ENCODE measurements at places on chromosomes 2 and 18.

GRCh38 chr2:216802516-216803215 is 57.2 kb downstream of the TNP1 start:
- DNase-seq: peak; percentile 36

DNA sequence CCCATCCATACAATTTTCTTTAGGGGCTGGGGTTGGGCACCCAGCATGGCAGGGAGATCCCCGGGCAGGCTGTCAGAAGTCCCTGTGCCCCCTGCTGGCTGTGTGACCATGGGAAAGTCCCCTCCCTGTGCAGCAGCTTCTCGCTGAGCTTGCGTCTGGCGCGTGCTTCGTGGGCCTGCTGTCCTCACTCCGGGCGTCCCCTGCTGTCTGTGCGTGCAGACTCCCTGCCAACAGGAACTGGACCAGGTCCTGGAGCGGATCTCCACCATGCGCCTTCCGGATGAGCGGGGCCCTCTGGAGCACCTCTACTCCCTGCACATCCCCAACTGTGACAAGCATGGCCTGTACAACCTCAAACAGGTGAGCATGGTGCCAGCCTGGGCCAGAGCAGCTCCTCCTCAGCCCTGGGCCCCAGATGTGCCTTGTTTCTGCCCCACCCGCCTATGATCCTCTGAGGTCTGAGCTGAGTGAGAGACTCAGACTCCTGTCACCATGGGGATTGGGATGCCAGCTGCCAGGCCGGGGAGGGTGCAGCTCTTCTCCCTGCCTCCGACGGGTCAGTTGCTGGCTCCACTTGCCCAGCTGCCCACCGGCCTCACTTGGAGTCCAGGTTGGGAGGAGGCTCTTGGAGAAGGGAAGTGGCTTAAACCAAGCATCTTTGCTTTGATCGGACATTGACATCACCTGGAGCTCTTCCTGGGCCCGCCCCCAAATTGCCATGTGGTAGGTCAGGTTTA is 28.6 kb downstream of the IGFBP2 start:
- DNase-seq: no peak

DNA sequence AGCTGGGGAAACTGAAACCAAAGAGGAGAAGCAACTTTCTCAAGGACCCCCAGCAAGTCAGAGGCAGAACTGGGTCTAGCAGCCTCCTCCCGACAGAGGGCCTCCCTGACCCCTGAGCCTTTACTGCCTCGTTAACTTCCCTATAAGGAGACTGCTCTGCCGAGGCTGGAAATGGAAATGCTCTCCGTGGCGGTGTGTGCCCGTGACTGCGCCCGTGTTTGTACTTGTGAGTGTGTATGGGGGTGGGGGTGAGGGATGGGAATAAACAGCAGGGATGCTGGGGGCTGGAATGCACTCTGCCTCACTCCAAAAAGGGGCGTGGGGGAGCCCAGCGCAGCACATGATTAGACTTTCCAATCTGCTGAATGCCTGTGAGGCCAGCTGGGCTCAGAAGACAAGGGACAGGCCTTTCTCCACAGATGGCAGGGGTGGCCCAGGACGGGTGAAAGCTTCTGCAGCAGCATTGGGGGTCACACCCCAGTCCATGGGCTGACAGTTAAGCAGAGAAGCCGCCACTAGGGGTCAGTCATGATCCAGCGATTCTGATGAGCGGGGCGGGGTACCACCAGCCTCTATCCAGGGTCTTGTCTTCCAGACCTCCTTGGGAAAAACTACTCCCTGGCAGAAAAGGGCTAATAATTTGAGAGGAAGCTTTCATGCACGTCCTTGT is 26.8 kb downstream of the MPHOSPH10 start:
- peak; percentile 56 for DNase-seq

DNA sequence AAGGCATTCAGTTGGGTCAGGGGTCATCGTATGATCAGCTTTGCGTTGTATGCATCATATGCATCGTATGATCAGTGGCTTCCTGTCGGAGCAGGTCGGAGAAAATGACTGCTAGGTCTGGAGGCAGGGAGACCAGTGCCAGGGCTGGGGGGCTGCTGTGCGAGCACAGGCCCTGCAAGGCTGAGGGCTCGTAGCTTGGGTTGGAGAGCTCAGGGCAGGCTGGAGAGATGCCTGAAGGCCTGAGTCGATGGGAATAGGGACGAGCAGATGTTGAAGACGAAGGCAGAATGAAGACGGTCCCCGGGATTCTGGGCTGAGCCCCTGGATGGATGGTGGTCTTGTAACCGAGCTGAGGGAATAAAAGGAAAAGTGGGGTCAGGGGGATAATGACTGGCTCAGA is 25.3 kb upstream of the ACKR3 start:
- no peak for DNase-seq

GRCh38 chr2:168642873-168643272 is 159.6 kb upstream of the NOSTRIN start:
- no peak for DNase-seq

DNA sequence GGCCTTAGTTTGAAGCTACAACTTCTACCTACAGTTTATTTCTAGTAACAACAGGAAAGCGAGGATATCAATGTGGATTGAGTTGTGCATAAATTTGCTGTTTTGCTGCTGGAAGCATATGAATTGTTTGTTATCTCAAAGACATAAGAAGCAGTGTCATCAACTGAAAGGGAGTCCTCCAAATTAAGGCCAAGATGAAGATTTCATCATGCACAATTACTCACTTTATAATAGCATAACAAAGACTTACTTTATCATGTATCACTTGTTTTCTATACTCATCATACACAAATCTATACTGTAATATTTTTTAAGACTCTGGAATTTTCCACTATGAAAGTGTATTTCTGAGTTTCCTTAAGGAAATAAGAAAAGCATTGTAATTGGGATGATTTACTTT is 136.1 kb upstream of the FANCL start:
- DNase-seq: no peak

GRCh38 chr18:6784046-6784445 is 54.5 kb downstream of the ARHGAP28 start:
- no peak for DNase-seq

DNA sequence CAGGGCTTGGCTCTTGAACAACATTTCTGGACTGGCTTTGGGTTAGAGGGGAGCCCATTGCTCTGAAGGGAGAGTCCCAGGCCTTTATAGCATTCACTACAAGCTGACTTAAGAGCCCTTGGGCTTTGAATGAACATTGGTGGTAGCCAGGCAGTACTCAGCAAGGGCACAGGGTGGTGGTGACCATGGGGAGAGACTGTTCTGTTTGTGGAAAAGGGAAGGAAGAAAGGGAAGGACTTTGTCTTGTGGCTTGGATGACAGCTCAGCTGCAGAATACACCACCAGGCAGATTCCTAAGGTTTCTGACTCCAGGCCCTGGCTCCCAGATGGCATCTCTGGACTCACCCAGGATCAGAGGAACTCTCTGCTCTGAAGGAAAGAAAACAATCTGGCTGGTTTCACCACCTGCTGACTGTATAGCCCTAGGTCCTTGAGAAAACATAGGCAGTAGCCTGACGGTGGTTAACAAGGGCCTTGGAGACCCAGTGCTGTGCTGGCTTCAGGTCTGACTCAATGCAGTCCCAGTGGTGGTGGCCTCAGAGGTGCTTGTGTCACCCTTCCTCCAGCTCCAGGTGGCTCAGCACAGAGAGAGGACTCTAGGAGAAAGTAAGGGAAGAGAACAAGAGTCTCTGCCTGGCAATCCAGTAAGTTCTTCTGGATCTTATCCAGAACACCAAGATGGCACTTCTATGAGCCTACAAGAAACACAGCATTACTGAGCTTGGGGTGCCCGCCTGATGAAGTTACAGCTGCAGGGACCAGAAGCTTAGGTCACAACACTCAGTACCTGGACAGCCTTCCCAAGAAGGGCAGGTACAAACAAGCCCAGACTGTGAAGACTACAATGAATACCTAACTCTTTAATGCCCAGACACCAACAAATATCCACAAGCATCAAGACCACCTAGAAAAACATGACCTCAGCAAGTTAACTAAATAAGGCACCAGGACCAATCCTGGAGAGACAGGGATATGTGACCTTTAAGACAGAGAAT is 16.4 kb upstream of the ABCB11 start:
- DNase-seq: no peak

GRCh38 chr2:205187731-205188130 is 494.6 kb upstream of the NRP2 start:
- DNase-seq: no peak

GRCh38 chr2:194271293-194271961 is 1385.6 kb upstream of the SLC39A10 start:
- DNase-seq: no peak
